ENCODE measurements at places on chromosomes 7 and 10.
A peak's percentile ranks its signal among the peaks of the same experiment; 100 is the strongest.

- DNase-seq: peak; percentile 84
Observed at GRCh38 chr10:92203919-92204623, 86.8 kb downstream of the CPEB3 start.

- DNase-seq: no peak
Observed at GRCh38 chr10:22681783-22682183, 32.6 kb downstream of the PIP4K2A start.

DNA sequence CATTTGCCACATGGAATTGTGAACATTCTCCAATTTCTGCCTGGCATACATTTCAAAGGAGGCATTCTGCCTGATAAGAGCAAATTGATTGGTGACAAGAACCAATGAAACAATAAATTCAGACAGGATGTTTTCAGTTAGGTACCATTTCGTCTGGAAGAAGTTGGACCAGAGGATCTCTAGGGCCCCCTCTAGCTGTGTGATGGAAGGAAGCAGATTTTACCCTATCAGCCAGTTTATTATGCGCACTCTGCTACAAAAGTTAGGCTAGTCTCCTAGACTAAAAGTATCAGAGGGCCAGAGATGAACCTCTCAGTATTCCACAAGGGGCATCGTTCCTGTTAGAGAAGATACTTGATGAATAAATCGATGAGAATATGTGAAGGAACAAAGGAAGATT lies 118.0 kb downstream of the BUB3 start:
- DNase-seq: no peak

DNA sequence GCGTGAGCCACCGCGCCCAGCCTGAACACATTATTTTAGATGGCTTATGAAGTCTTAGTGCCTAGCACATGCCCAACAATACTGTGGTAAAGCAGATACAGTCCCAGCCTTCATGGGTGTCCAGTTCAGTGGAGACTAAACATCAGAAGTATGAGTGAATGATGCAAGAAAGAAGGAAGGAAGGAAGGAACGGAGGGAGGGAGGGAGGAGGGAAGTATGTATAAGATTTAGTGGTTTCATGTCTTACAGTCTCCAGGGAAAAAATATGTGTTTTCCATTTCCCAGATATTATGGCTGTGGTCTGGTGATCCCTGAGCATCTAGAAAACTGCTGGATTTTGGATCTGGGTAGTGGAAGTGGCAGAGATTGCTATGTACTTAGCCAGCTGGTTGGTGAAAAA lies 2.9 kb downstream of the AS3MT start:
- no peak for DNase-seq

GRCh38 chr7:9600974-9601373 lies 1167.6 kb downstream of the NXPH1 start:
- DNase-seq: no peak

- DNase-seq: no peak
Observed at GRCh38 chr10:61835069-61835945, 66.2 kb upstream of the ARID5B start.

- peak; percentile 90 for DNase-seq
Observed at GRCh38 chr10:124565565-124566221, 104.1 kb downstream of the LHPP start.

- no peak for DNase-seq
Observed at GRCh38 chr7:135239263-135239662, 5.6 kb downstream of the STRA8 start.

DNA sequence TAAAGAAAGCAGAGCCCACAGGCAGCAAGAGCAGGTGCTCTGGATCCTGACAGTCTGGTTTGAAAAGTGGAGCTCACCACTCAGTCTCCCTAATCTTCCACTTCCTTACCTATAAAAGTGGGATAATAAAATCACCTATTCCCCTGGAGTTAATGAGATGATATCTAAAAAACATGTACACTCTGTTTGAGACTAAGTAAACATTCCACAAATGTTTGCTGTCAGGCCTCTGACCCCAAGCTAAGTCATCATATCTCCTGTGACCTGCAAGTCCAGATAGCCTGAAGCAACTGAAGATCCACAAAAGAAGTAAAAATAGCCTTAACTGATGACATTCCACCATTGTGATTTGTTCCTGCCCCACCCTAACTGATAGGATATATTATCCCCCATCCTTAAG lies 1324.5 kb downstream of the XPNPEP1 start:
- DNase-seq: no peak

DNA sequence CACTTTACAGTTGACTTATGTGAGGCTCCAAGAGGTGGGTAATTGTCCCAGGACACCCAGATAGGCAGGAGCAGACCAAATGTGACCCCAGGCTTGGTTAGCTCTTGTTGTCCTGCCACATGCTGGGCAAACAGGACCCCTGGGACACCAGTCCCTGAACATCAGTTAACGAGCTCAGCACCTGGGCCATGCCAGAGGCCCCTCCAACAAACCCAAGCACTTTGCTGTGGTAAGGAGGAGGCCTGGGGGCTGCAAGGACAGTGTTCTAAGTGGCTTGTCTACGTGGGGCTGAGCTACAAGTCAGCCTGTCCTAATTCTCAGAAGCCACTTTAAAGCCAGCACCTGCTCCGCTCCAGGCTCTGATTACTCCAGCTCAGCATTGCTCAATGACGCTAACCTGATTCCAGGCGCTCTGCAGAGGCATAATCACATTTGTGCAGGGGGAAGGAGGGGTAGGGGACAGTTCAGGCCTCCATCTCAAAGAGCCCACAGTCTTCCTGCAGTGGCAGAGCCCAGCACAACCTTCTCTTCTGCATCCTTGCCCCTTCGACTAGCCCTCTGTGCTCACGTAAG lies 57.2 kb downstream of the DDC start:
- DNase-seq: no peak

All from DMS153 (cell line).